Right cardiac atrium (tissue), 5 donors: ENCODE measurements at places on chromosomes 4 and X.

- DNase-seq = no peak
Measured at GRCh38 chr4:145665773-145666172, 14.2 kb upstream of the C4orf51 start.

DNA sequence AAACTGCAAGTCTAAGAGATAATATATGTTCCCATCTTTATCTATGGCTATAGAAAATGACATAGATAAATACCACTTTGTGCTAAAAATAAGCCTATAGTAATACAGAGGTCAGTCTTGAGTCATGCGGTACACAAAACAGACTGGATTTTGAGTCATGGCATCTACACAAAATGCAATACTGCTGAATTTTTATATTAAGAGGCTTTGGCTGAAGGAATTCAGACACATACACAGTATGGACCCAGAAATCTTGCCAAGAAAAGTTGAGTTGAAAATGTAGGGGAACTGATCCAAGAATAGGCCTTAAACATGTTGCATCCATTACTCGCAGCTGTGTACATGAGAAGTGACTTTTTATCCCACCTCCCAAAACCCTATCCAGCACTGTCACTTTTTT, 184.4 kb downstream of the TENM3 start:
- no peak for DNase-seq

GRCh38 chr4:143294710-143295275, 41.9 kb upstream of the GAB1 start:
- DNase-seq = no peak

GRCh38 chrX:93741811-93742210, 67.8 kb downstream of the FAM133A start:
- DNase-seq = no peak

DNA sequence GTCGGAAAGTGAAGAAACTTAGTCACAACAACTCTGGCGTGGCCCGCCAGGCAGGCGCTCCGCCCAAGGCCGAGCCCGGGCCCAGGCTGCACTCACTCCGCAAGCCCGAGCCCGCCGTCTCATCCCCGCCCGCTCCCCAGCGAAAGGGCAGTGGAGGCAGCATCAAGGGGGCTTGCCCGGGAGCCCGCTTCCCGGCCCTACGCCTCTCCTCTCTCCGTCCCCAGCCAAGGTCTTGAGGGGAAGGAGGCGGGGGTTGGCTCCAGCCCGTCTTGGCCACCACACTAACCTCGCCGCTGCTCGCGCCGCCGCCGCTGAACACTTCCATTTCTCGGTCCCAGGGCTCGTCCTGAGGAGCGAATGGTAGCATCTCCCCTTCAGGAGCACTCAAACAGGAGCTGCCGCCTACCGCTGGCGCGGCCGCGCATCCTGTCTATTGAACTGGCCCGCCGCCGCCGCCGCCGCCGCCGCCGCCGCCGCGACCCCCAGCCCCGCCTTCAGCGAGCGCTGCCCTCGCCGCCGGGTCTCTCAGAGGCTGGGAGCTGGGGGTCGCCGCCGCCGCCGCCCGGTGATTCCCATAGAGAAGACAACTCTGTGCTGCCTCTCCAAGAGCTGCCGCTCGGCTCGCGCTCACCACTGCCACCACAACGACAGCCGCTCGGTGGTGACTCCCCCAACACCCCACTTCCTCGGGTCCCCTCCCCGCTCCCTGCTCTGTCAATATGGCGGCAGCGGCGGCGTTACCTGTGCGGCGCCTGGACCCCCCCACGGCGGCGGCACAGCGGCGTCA, at the start of gene RPS6KA6:
Gene RPS6KA6 (minus strand): TSS at position 667 of the 787 bp plus-strand sequence. CDS start 300 bp downstream, at position 367.
- peak; percentile 65 for DNase-seq

DNA sequence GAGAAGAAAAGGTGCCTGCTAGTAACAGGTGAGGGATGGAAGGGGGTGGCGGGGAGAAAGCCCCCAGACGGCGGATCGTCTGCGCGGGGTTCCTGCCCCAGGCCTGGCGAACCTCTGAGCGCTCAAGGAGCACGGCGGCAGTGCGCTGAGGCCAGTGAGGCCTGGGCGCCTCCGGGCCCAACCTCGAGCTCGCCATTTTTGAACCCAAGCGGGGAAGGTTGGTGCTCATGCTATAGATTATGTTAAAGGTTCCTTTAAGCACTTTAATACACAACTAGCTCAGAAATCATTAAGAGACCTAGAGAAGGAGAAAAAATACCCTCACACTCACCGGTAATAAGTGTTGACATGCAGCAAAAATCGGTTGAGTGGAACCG, 7.9 kb downstream of the PITX2 start:
- DNase-seq = no peak

- no peak for DNase-seq
Measured at GRCh38 chrX:68902706-68903504, 74.1 kb downstream of the EFNB1 start.

DNA sequence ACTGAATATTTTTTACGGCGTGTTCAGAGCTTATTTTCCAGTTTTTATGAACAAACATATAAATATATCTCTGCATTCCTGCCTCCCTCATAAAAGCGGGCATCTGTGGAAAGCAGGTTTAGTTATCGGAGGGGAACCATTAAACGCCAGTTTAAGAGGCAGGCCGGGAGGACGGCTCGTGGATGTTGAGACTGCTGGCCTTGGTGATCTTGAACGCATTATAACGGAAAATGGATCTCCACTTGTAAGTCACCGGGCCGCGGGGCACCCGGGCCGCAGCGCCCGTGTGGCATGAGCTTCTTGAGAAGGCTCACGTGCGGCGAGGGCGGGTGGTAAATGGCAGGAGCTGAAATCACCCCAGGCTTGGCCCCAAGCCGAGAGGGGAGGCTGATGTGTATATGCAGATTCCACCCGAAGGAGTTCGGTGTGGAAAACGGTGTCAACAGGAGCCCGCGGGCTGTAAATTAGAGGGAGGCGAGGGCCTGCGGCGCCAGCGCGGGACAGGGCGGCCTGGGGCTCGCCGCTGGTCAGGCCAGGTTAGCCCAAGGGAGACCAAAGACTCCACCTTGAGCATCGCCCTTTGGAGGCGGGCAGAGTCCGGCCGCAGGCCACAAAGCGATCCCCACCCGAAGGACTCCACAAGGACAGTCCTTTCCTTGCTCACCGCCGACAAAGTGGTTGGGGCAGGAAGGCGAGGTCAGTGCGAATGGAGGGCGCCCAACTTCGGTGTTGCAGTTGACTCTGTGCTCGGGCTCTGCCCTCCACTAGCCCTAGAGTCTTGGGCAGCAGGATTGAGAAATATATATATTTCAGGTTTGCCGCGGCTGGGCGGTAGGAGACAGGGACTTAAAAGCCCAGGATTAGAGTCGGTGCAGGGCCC, 1.3 kb upstream of the HAND2 start:
- peak; percentile 67 for DNase-seq

- no peak for DNase-seq
Measured at GRCh38 chr4:87353592-87353991, 30.9 kb upstream of the HSD17B13 start.

GRCh38 chr4:7382634-7383014, 52.1 kb downstream of the PSAPL1 start:
- no peak for DNase-seq

DNA sequence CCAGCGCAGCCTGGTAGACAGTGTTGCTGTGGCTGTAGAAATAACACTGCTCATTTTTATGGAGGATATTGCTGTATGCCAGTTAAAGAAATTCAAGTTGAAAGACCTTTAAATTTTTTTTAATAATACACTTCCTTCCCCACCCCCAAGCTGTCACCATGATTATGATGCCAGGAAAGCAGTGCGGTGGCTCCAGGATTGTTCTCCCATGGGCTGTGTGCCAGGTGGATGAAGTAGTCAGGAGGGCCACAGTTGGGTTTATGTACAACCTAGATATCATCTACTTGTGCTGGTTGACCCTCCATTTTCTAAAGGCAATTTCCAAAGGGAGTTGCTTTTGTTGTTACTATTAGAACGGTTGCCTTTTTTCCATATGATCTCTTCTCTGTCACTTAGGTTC, 136.6 kb downstream of the AFF1 start:
- DNase-seq = no peak
